Astrocyte (in vitro differentiated cells and primary cell): ENCODE measurements at places on chromosomes 3 and 15.

DNA sequence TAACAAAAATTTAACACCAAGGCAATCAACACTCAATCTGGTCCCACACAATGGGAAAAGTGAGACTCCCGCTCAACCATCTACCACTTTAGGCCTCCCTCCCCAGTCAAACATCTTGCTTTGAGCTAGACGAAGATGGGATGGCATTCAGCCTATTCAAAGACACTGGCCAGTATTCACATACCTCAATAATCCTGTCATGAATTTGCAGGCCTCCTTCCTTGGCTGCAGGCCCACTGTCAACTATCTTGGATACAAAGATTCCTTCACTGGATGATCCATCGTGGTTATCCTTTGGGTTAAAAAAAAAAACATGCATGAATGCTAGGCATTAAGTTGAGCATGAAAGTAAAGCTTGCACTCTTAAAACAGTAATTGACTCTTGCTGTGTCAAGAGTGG lies 22.6 kb downstream of the PDZRN3 start:
- peaks cover 10% of the 10 kb centered on the region for H3K4me1 ChIP-seq
- H3K27ac ChIP-seq = no peak overlapping the region
- H3K27me3 ChIP-seq = no peaks in the 10 kb centered on the region
- no peaks in the 10 kb centered on the region for H3K36me3 ChIP-seq

DNA sequence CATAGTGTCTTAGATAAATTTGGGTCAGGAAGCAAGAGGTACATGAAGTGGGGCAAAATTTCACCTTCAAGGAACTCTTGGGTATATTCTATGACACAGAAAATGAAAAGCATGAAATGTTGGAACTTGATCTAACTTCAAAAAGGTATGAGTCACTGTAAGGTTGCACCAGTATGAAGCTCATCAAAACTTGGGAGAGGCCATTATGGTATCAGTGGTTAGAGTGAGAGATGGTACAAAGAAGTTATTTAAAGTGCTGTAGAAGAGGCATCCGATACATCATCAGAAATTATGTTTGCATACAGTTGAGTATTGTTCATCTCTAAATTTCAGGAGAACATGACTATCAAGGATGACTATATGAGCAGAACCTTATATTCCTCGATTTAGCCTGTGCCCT lies 302.9 kb upstream of the SUCLG2 start:
- no peak for DNase-seq
- no peak overlapping the region for H3K4me3 ChIP-seq
- no peak overlapping the region for H3K27ac ChIP-seq
- no peaks in the 10 kb centered on the region for H3K4me1 ChIP-seq
- H3K27me3 ChIP-seq = no peaks in the 10 kb centered on the region
- H3K36me3 ChIP-seq = no peaks in the 10 kb centered on the region

DNA sequence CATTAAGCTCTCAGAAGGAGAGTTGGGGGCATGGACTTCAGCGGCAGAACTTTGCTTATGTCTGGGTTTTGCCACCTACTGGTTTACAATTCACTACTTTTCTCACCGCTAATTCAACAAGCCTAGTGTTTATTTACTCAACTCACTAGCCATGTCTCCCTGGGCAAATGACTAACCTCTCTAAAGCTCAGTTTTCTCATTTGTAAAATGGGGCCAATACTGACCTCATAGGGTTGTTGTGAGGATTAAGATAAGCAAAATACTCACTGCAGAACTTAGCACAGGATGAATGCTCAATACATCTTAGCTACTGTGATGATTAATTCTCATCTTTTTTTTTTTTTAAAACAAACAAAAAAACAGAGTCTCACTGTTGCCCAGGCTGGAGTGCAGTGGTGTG lies 106.3 kb downstream of the CADPS start:
- no peaks in the 10 kb centered on the region for H3K4me1 ChIP-seq
- H3K27ac ChIP-seq = no peak overlapping the region
- DNase-seq = peak; percentile 16
- H3K4me3 ChIP-seq = no peak overlapping the region

DNA sequence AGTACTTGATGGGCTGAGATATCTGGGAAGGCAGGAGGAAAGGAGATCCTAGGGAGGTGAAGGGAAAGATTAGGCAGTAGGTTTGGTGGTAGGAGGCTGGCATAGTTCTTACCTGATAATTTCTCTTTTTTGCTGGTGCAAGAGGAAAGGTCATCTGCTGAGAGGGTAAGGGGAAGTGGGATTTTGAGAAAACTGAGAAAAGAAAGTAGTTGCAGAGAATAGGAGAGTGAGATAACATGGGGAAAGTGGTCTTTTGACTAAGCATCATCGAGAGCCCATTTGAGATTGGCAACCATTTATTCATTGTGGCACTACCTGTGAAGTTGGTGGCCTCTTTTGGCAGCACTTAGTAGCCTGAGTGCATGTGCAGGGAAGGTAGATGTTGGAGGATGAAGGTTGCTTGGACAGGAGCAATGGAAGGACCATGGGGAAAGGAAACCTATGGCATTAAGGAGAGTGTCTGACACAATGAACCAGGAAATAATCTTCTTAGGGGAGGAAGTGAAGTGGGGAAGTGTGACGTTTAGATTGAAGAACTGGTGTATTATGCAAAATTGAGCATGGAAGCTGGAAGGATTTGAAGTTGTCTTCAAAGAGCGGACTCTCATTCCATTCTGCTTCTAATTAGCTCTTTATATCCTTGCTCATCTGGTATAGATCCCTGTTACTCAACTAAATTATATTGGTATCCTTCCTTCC lies 21.9 kb upstream of the USP13 start:
- H3K27me3 ChIP-seq = no peaks in the 10 kb centered on the region
- DNase-seq = no peak
- no peak overlapping the region for H3K27ac ChIP-seq
- H3K4me3 ChIP-seq = no peak overlapping the region
- no peaks in the 10 kb centered on the region for H3K36me3 ChIP-seq

DNA sequence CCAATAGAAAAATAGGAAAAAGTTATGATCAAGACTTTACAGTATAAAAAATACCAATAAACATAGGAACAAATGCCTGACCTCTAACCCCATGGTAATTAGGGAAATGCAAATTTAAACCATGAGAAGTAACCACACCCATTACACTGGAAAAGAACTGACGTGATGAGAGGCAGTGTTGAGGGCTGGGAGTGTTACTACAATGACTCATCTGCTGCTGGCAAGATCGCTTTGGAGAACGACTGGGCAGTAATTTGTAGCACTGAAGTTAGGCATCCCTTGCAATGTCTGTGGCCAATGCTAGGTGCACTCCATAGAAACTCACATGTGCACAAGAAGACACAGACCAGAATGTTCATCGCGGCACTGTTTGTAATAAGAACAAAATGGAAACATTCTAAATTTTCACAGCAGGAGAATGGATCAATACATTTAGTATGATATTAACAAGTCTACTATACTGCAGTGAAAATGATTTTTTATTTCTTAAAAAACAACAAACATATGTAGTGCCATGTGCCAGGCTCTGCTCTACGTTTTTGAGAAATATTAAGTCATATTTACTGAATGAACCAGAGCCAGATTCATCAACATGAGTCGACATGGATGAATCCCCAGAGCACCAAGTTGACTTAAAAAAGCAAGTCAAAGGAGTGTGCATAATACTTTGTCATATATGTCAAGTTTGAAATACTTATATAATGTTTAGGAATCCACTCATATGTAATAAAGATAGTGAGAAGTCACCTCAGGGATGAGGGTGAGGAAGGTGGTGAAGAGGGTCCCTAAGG lies 37.6 kb upstream of the EPHB3 start:
- no peak overlapping the region for H3K27ac ChIP-seq
- no peak overlapping the region for H3K4me3 ChIP-seq
- H3K27me3 ChIP-seq = peaks cover 35% of the 10 kb centered on the region

- no peak overlapping the region for H3K27ac ChIP-seq
- H3K27me3 ChIP-seq = peaks cover 2% of the 10 kb centered on the region
- H3K36me3 ChIP-seq = no peaks in the 10 kb centered on the region
These were observed 1.1 kb upstream of the FAM3D start for GRCh38 chr3:58667704-58668103.

- DNase-seq = no peak
- no peak overlapping the region for H3K4me3 ChIP-seq
- no peak overlapping the region for H3K27ac ChIP-seq
- peaks cover 12% of the 10 kb centered on the region for H3K4me1 ChIP-seq
These were observed 190.8 kb downstream of the ADAMTSL3 start for GRCh38 chr15:83844742-83845141.

DNA sequence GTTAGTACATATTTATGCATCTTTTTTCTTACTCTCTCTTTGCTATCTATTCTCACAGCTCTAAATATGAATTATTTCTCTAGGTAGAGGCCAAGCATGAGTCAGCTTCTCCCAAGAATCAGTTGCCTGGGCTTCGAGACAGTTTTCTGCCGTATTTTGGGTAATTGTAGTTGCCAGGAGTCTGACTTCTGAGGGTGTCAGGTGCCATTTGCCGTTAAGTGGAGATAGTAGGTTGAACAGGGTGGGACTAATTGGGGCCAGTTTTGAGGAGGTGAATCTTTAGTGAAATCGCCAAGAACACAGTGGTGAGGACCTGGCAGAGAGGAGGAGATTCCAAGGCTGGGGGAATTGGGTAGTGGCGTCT lies 7.8 kb upstream of the NRROS start:
- DNase-seq = no peak
- no peaks in the 10 kb centered on the region for H3K27me3 ChIP-seq
- no peak overlapping the region for H3K27ac ChIP-seq
- peak overlapping the region; percentile 75 for H3K4me3 ChIP-seq

- DNase-seq = no peak
- H3K36me3 ChIP-seq = peaks cover 34% of the 10 kb centered on the region
- H3K4me1 ChIP-seq = peaks cover 6% of the 10 kb centered on the region
- no peak overlapping the region for H3K27ac ChIP-seq
- no peaks in the 10 kb centered on the region for H3K27me3 ChIP-seq
- no peak overlapping the region for H3K4me3 ChIP-seq
These were observed 13.2 kb upstream of the STAB1 start for GRCh38 chr3:52481819-52482521.

DNA sequence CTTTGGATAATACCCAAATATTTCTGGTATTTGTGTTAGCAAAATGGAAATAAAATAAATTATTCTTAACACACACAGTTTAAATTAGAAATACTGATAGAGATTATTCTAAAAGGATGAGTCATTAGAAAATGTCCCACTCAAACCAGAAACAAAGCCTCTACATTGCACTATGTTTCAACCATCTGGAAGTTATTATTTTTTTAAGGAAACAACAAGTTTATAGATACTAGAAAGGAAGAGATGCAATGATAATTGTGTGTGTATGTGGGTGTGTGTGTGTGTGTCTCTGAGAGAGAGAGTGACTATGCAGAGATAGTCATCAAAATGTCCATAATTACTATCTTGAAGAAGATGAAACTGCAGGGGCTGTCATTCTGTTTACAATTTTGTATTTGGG lies 1340.5 kb downstream of the ROBO1 start:
- H3K27ac ChIP-seq = no peak overlapping the region
- no peak overlapping the region for H3K4me3 ChIP-seq
- H3K4me1 ChIP-seq = no peaks in the 10 kb centered on the region
- no peaks in the 10 kb centered on the region for H3K36me3 ChIP-seq

GRCh38 chr3:142577696-142578328 lies 721 bp downstream of the ATR start:
- peak; percentile 37 for DNase-seq
- peak overlapping the region; percentile 90 for H3K27ac ChIP-seq
- peaks cover 3% of the 10 kb centered on the region for H3K36me3 ChIP-seq
- peaks cover 5% of the 10 kb centered on the region for H3K27me3 ChIP-seq
- peak overlapping the region; percentile 90 for H3K4me3 ChIP-seq

DNA sequence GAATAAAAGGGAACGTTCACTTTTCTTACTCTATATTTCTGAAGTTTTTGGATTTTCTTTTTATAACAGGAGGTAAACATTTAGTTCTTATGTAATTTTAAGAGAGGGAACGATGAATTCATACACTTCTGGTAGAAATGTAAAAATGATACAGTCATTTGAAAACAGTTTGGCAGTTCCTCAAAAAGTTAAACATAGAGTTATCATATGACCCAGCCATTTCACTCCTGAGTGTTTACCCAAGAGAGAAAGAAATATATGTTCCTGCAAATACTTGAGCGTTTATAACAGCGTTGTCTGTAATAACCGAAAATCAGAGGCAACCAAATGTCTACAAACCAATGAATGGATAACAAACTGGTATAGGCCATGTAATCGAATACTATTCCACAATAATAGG lies 20.8 kb upstream of the CCR9 start:
- no peak overlapping the region for H3K27ac ChIP-seq
- H3K4me1 ChIP-seq = no peaks in the 10 kb centered on the region
- no peak for DNase-seq
- peaks cover 7% of the 10 kb centered on the region for H3K27me3 ChIP-seq
- H3K4me3 ChIP-seq = no peak overlapping the region

GRCh38 chr3:154184582-154184981 lies 63.4 kb downstream of the ARHGEF26 start:
- no peaks in the 10 kb centered on the region for H3K36me3 ChIP-seq
- no peak for DNase-seq
- H3K4me3 ChIP-seq = no peak overlapping the region
- H3K27ac ChIP-seq = no peak overlapping the region
- no peaks in the 10 kb centered on the region for H3K4me1 ChIP-seq

DNA sequence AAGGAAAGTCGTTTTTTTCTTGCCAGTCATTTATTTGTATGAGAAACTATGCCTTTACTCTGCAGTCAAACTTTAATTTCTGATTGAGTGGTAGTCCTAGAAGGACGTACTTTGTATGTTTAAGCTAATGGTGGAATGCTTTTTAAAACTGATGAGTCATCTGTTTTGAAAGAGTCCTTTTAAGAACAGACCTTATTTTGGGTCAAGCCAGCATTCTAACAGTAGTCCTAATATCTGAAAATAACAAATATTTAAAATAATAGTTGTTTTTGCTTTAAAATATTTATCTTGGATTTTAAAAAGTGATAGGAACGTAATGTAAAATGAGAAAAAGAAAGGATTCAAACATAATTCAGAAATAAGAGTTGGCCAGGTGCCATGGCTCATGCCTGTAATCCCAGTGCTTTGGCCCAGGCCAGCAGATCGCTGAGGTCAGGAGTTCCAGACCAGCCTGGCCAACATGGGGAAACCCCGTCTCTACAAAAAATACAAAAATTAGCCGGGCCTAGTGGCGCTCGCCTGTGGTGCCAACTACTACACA lies 1.3 kb upstream of the LRRC58 start:
- H3K4me3 ChIP-seq = peak overlapping the region; percentile 87
- no peaks in the 10 kb centered on the region for H3K27me3 ChIP-seq
- H3K27ac ChIP-seq = peak overlapping the region; percentile 88
- H3K36me3 ChIP-seq = no peaks in the 10 kb centered on the region
- DNase-seq = peak; percentile 67

DNA sequence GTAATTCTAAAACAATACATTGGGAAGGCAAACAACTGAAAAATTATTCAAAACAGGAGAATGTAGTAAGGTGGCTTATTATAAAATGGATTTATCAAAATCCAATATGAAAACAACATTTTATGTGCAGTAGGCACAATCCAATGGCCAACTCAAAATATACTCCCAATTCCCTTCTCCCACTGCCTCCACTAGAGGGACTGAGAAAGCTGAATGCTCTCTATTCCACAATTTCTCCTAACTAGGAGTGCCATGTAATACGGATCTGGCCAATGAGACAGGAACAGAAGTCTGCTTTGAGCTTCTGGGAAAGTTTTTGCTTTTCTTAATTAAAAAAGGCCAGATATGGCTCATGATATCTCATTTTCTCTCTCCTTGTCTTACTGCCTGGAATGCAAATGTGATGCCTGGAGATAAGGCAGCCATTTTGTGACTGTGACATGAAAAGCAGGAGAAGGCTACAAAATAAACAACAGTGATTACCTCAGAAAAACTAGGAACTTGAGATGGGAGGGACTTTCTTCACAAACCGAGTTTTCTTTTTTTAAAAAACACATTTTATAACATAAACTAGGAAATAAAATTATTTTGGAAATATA lies 18.8 kb upstream of the VGLL4 start:
- H3K27ac ChIP-seq = no peak overlapping the region
- no peaks in the 10 kb centered on the region for H3K27me3 ChIP-seq
- no peaks in the 10 kb centered on the region for H3K4me1 ChIP-seq
- no peak for DNase-seq
- H3K36me3 ChIP-seq = no peaks in the 10 kb centered on the region
- H3K4me3 ChIP-seq = no peak overlapping the region
